T-cell (primary cell): ENCODE measurements at places on chromosomes 12 and 14.

GRCh38 chr12:23949348-23950209 is at the start of gene SOX5:
TSS of gene SOX5 (minus strand) at chr12:23949670. CDS start at chr12:23949601, 69 bp downstream.
- DNase-seq: no peak

- DNase-seq: no peak
Measured at GRCh38 chr12:12540261-12541013, 22.2 kb downstream of the DUSP16 start.

DNA sequence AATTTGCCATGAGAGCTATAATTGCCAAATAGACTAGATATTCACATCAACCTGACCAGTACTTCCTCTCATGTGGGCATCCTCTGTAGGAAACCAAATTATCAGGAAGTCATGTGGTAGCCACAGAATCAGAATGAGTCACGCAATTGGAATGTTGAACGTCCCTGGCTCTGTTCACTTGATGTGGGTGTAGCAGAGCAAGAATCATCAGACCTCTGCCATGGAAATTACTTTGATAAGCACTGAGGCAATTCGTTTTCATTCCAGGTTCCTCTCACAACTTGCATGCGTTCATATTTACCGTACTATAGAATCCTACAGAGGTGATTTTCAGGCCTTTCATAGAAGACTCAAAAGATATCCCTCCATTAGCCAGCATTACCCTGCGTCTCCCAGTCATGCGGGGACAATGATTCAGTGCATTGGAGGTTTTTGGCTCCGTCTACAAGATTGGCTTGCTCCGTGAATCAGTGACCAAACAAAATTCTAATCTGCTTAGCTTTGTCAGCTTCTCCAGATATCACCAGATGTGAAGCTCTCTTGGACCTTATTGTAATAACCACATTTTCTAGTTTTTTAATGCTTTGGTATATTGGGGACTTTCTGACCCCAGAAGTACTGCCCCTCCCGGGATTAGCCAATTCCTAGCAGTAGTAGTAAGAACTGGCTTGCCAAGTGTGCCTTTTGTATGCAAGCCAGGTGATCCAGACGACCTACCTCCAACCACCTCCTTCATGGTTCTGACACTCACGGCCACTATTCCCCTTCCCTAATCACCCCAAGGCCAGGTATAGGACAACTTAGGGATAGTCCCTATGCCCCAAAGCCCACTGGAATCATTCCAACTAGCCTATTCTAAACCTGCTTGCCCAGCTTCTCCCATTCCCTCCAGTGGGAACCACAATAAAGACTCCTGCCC is 133.4 kb downstream of the KICS2 start:
- no peak for DNase-seq

DNA sequence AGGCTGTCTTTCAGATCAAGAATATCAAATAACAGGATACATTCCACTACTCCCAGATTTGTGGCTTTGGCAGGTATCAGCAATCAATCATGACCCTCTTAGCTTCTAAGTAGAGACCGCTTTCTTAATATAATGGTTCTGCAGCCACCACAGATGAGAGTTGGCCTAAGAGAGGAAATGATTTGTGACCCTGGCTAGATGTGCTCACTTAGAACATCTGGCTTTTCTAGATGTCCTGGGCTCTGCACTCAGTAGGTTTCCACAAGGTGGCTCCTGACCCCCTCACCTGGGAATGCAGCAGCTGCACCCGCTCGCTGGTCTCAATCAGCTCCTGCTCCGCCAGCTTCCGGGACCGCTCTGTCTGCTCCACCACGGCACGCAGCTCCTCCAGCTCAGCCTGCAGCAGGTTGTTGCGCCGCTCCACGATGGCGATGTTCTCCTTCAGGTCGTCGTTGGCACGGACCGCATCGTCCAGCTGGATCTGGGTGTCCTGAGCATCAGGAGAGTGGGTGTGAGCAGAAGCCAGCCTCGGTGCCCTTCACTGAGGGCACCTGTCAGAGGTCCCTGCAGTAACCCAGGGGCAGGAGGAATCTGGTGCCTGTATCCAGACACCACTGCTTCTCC is 8.9 kb downstream of the CMTM5 start:
- DNase-seq: no peak

DNA sequence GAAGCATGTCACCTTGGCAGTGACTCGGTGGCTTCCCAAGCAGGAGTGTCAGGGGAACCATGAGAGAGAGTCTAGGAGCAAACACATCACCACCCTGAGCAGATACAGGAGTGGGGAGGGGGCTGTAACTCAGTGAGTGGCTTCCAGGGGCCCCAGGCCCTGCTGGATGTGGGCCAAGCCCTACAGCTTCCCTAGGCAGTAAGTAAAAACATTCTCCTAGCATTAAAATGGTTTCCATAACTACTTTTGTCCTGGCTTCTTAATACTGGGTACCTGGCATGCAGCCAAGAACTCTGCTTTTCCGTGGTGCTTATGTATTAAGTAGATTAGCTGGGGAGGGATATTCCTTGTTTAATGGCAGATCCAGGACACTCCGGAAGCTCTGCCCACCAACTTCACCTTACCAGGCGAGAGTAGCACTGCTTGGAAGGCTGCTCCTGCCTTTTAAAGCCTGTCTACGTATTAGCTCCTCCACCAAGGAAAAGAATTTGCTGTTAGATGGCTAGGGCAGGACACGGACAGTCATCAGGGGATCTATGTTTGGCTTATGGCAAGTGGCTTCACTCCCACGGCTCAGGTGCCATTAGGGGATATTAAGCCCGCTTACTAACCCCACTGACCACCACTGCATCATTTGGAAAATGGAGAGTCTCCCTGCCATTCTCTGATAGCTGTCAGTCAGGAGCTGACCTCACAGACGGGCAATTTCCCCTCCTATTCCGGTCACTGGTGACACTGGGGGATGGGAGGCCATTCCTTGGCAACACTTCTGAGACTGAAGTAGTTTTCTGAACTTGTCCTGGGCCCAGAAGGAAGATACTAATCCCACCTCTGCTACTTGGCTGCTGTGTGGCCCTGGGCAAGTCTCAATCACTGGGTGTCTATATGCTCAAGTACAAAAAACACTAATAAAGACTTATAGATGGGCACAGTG is 22.8 kb downstream of the OTUB2 start:
- no peak for DNase-seq

DNA sequence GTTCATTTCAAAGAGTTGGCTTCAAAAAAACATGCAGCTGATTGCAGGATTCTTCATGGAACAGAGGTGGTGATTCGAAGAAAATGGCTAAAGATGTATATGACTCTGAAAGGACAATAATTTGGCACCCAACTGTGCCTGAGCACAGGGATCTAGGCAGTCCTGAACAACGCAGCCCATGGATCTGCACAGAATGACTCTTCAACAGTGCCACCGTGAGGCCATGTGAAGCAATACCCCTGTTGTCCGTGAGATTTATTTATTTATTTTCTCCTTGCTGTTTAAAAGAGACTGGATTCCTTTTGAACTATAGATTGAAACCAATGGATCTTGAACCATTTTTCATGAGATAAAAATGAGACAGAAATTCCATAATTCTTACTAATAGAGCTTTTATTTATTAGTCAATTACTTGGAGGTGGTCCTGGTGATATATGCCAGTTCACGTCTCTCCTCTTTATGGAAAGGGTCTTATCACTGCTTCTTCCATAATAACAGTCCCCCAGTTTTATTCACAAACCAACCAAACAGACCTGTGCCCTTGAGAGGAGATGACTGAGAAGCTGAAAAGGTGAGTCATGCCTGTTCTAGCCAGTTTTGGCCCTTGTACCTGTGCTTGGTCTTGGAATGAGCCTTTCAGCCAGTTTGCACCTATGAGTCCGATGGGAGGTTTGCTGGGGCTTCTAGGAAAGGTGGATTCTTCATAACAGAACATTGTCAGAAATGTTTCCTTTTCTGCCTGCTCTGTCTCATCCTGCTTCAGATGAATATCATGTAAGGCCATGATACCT is 1598.3 kb downstream of the AACS start:
- DNase-seq: no peak

DNA sequence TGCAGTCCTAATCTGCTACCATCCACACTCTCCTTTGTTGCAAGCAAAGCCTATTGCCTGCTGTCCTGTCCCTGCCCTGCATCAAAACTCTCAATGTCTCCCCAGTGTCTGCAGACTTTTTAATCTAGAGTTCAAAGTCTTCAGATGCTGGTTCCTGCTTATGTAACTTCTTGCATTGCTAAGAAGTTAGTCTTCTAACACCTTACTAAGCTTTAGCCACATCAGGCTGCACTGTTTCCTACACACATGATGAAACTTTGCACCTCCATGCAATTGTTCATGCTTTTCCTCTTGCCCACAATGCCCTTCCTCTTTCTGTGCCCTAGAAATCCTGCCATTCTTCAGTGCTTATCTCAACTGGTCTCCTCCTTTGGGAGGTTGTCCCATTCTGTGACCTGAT is 16.2 kb upstream of the DICER1 start:
- no peak for DNase-seq

- DNase-seq: no peak
Measured at GRCh38 chr14:64828071-64828470, 51.6 kb downstream of the SPTB start.

DNA sequence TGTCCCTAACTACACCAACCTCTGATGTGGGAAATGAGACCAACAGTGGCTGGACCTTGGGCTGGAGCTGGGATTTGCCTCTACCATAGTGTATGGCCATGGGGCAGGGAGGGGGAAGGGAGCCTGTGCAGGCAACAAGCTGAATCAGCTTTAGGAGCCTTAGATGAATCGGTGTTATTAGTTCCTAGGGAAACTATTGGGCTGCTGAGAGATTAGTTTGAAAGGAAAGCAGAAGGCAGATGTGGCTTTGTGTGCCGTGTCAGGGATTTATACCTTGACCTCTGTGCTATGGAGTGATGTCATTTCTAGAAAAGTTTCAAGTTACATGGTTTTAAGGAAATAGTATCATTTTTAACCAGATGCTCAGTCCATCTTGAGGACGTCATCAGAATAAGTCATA is 19.5 kb upstream of the GAS2L3 start:
- DNase-seq: no peak

DNA sequence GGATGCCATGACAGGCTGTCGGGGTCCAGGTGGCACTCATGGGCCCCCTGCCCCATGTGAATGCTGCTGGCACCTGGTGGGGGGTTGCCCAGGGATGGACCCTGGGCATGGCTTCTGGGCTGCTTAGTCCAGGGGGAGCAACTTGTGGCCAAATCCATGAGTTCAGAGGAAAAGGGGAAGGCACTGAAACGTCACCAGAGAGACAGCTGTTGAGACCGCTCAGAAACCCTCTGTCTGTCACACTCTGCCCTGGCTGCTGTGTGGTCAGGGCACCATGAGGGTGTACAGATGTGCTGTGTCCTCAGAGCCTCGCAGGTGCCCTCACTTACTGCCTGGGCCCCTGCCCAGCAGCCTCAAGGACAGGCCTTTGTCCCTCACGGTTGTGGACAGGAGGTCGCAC is 9.4 kb downstream of the CLBA1 start:
- no peak for DNase-seq

DNA sequence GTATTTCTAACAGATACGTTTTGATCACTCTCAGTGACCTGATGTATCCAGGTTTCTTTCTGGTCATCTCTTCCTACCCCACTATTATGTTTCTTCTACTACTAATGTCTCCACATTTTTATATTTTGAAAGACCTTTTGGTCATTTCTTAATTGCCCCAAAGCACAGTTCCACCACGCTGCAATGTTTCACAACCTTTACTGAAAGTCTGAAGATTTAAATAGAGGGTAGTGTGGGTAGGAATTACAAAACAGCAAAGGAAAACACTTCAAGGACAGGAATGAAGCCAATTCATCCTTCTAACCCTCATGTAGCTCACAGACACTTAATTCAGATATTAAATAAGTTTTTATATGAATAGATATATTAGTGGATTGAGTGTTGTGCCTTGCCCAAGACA is 36.1 kb upstream of the SLC16A7 start:
- no peak for DNase-seq

DNA sequence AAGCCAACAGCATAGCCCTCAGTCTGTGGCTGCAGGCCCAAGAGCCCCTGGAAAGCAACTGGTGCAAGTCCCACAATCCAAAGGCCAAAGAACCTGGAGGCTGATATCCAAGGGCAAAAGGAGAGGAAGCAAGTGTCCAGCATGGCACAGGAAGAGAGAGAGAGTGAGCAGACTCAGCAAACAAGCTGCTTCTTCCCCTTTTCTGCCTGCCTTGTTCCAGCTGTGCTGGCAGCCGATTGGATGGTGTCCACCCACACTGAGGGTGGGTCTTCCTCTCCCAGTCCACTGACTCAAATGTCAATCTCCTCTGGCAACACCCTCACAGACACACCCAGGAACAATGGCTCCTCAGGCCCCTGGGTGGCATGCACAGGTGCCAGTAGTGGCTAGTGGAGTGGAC is 33.5 kb downstream of the SMCO2 start:
- DNase-seq: no peak

- no peak for DNase-seq
Measured at GRCh38 chr12:81143057-81143456, 65.2 kb downstream of the ACSS3 start.

GRCh38 chr14:53458368-53458814 is 305.3 kb upstream of the DDHD1 start:
- DNase-seq: no peak

DNA sequence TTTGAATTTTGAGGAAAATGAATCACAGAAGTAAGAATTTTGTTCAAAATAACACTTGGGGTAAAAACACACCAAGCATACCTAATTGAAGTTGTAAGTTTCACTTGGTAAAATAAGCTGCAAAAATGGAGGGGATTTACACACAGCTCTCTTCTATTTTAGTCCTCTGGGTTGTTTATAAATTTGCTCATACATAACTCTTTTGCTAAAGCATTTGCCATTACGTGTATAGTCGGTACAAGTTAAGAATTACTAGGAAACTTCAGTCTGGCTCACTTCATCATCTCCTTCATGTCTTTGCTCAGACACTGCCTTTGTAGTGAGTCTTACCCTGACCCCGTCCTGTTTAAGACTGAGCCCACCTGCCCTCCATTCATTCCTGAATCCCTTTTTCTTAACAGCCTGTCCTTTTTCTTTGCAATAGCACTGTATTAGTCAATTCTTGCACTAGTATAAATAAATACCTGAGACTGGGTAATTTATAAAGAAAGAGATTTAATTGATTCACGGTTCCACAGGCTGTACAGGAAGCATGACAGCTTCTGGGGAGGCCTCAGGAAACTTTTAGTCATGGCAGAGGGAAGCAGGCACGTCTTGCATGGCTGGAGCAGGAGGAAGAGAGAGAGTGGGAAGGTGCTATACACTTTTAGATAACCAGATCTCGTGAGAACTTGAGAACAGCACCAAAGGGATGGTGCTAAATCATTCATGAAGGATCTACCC is 451.1 kb downstream of the PCNX1 start:
- no peak for DNase-seq

- DNase-seq: no peak
Measured at GRCh38 chr14:42222924-42223471, 616.3 kb downstream of the LRFN5 start.

GRCh38 chr12:5565933-5566599 is 134.2 kb downstream of the NTF3 start:
- no peak for DNase-seq

- DNase-seq: no peak
Measured at GRCh38 chr14:92866901-92867865, 55.8 kb upstream of the CHGA start.
